Left forelimb (tissue), 1 donor: ENCODE measurements at places on chromosomes 3 and 15.

- DNase-seq = no peak
Observed at GRCh38 chr15:80098341-80098740, 38.9 kb downstream of the ZFAND6 start.

DNA sequence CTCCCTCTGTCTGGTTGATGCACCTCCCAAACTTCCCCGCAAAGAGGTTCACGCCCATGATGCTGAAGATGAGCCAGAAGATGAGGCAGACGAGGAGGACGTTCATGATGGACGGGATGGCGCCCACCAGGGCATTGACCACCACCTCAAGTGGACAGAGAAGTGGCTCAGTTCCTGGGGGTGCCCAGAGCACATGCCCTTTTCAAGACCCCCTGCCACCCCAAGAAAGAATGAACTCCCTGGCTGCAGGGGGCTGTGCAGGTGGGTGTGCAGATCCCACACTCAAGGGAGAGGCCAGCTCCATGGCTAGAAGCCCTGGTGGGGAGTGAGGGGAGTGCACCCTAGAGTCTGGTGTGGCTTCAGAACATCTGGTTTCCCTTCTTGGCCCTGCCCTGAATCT, 64.1 kb downstream of the EXOG start:
- DNase-seq = no peak

- DNase-seq = no peak
Observed at GRCh38 chr3:35422101-35422500, 217.2 kb upstream of the ARPP21 start.

GRCh38 chr3:177213801-177214535, 16.7 kb upstream of the TBL1XR1 start:
- no peak for DNase-seq

- no peak for DNase-seq
Observed at GRCh38 chr3:43797794-43798193, 107.1 kb downstream of the ABHD5 start.

DNA sequence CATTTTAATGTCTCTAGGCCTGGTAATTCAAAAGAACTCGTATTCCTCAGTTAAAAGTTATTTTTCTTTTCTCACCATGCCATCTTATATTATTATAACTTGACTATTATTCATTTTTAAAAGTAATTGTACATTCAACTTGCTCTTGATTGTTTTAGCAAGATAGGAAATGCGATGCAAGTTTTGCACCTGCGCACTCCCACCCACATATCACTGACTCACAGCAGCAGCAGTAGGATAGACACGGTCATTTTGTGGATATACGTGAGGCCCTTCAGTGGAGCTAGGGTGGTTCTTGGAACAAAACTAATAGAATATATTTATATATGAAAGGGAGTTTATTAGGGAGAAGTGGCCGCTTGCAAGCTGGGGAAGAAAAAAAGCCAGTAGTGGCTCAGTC, 95.5 kb upstream of the UBE3A start:
- no peak for DNase-seq

- DNase-seq = no peak
Observed at GRCh38 chr3:104526901-104527401, 839.8 kb upstream of the ALCAM start.

DNA sequence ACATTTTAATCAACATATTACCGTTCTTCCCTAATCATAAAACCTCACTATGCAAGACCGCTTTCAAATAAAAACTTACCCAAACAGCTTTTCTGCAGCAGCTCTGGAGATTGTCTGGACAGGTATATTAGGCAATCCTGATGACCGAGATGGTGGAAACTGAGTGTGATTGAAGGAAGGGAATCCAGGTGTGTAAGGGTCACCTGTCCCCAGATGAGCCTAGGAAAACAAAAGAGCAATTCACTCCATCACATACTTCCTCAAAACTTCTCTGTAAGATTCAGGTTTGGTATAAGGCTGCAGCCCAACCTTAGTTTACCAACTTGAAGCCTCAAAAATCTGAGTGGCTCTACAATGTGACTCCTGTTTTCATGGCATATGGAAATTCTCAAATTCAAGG, 14.5 kb downstream of the TFRC start:
- DNase-seq = no peak

GRCh38 chr3:181565416-181565815, 146.3 kb upstream of the SOX2 start:
- no peak for DNase-seq

DNA sequence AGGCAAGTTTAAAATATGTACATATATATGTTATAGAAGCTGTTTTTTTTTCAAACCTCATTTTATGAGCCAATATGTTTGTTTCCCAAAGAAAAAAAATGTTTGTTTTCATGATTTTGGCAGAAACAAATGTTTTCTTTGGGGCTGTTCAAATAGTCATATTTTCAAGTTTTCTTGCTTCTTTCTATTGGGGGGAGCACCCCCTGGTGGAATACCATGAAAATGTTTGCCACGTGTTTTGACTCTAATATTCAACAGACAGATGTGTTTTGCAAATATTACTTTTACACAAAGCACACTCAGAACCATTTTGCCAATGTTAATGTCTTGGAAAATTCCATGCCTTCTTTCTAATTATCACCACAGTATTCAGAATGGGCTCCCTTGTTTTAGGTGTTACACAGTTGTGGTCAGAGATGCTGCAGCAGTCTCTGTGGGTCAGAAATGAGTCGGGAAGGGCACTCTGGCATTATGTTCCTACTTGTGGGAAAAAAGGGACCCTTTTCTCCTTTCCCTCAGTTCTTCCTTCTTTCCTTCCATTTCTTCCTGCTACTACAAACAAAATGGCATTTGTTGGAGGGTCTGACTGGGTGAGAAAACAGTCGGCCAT, 817.0 kb downstream of the TUSC7 start:
- DNase-seq = no peak

- no peak for DNase-seq
Observed at GRCh38 chr3:139620438-139620837, 57.3 kb downstream of the NMNAT3 start.

DNA sequence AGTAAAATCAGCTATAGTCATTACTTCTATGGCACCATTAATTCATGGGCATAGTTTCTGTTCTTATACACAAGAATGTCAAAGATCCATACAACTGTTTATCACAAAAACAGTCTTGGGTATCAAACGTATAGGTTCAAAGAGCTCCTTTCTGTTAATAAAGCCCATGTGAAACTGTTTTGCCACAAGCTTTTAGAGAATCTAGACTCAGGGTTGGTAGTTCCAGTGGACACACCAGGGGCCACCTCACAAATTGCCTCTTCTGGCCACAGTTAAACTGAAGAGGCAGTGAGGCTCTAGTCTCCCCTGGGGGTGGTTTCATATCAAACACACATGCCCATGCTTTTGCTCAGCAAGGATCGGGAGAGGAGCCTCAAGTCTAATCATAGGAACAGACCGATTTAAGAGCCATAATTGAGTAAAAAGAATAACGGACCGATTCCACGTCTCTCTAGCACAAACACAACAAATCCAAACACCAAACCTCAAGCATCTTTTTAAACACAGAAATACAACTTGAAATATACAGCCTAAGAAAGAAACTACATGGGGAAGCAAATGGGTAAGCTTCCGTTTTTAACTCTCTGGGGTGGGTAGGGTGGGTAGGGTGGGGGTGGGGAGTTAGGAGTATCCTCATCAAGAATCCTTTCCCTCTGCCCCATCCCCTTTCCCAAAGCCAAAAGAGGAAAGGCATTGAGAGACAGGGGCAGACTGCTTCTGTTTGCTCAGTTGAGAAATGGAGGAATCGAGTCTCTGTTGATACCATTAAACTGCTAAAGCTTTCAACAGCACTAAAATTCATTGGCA, 443.3 kb downstream of the MAGI1 start:
- DNase-seq = no peak

DNA sequence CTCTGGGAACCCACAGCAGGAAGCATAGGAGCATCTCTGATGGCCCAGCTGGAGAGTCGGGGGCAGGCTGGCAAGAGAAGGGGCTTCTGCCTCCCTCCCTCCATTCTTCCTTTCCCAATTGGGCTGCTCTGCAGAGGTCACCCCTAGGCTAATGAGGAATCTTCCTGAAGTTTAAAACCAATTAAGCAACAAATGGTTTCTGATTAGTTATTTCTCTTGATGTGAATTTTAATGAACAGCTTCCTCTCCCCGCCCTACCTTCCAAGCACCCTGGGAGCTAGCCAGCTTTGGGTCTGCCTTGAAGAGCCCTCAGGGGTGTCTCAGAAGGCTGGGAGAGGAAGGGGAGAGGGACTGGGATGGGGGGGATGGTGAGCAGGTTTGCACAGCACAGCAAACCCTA, 24.6 kb upstream of the HCN4 start:
- DNase-seq = no peak

GRCh38 chr3:53225651-53226050, 30.2 kb downstream of the TKT start:
- DNase-seq = no peak

DNA sequence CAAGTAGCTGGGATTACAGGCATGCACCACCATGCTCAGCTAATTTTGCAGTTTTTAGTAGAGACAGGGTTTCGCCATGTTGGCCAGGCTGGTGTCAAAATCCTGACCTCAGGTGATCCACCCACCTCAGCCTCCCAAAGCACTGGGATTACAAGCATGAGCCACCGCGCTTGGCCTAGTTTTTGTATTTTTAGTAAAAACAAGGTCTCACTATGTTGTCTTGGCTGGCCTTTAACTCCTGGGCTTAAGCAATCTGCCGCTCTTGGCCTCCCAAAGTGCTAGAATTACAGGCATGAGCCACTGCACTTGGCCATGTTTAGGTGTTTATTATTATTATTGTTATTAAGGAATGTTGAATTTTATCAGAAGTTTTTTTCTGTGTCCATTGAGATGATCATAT, 14.7 kb downstream of the IL16 start:
- DNase-seq = no peak

DNA sequence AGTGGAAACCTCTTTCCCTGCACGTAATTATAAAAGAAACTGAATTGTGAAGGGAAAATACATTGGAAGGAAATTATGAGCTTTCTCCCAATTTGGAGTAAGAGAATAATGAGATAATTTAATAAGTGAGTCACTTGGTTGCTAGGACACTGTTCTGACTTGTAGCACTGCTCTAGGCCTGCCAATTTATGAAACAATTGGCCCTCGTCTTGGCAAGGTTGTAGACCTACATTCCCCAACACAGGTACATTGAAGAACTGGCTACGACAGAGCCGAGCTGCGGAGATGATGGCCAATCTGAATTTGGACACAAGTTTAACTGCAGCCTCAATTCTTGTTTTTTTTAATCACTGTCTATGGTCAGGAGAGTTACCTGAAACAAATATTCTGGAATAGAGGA, 674.1 kb downstream of the MECOM start:
- no peak for DNase-seq

GRCh38 chr3:187567661-187568121, 102.5 kb downstream of the SST start:
- no peak for DNase-seq

DNA sequence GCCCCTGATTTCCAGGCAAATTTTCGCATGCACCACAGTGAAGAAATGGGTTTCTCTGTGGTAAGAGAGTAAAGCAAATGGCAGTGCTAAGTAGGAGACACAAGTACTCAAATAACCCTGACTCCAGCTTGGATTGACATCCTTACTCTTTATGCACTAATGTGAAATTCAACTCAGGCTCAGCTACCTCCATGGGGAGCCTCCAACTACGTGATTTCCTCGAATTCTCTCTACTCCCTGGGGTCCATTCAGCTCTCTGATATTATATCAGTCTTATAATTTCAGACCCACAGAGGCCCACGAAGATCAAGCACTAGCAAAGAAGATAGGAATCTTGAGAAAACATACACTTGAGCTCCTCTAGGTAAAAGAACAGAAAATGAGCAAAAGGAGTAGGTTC, 407.6 kb upstream of the CCDC54 start:
- DNase-seq = no peak

GRCh38 chr3:69944931-69945493, 54.5 kb upstream of the SAMMSON start:
- no peak for DNase-seq

DNA sequence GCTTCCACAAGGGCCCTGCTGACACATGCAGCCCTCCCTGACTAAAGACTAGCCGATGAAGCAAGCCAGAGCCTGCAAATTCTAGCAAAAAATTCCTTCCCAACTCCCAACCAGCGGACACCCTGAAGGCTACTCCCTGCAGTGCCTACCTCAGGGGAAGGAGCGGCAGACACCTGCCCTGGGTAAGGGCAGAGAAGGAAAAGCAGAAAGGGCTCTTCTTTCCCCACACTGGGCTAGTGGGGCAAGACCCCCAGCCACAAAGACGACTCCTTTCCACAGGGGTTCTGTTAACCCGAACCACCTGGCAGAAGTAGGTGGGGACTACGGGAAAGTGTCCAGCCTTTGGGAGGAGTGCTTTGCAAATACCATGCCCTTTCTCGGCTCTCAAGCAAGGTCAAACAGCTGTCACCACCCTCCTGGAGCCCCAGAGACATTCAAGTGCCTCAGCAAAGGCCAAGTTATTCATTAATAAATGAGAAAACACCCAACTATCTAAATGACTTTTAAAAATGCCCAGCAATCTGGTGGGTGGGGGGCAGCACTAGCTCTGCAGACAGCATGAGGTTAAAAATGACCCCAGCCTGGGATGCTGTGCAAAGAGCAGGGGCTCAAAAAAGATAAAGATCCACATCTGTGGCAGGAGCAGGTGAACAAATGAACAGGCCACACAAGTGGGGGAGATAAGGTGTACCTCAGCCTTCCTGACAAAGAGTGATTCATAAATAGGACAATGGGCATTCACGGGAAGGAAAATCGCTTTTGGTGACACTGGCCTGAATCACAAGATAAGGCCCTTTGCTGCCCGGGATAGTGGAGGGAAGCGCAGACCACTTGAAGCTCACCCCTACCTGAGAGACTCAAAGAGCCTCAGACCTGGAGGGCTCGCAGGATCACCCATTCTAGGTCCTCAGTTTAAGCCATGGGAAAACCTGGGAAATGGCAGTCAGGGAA, 33.0 kb downstream of the CCDC12 start:
- no peak for DNase-seq

DNA sequence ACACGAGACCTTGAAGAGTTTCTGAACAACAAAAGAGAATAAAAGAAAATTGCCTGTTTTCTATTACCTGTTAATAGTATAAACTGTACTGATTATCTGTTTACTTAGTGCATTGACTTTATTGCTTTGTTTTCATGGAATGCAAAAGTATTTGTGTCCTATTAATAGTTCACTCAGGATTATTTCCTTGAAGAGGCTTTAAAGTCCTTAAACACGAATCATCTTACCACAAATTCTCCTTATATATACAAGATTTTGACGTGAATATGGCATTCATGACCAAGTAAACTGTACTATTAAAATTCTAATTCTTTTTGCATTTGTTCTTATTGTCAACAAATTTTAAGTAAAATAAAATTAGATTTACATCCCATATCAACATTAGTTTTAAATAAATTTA, 513.0 kb downstream of the NTRK3 start:
- DNase-seq = no peak

- DNase-seq = no peak
Observed at GRCh38 chr3:23885210-23885609, 31.6 kb downstream of the NKIRAS1 start.

DNA sequence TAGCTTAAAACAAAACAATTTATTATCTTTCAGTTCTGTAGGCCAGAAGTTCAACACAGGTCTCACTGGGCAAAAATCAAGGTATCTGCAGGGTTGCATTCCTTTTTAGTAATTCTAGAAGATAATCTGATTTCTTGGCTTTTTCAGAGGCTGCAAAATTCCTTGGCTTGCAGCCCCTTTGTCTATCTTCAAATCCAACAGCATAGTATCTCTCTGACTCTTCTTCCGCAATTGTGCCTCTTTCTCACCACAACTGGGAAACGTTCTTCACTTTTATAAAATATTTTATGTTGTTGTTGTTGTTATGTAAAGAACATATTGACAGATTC, 218.7 kb downstream of the STXBP5L start:
- DNase-seq = no peak

- DNase-seq = no peak
Observed at GRCh38 chr3:16868513-16868912, 16.2 kb upstream of the PLCL2 start.

- no peak for DNase-seq
Observed at GRCh38 chr3:20573175-20573574, 387.2 kb upstream of the SGO1 start.
